ENCODE measurements at places on chromosomes 3 and 15.

DNA sequence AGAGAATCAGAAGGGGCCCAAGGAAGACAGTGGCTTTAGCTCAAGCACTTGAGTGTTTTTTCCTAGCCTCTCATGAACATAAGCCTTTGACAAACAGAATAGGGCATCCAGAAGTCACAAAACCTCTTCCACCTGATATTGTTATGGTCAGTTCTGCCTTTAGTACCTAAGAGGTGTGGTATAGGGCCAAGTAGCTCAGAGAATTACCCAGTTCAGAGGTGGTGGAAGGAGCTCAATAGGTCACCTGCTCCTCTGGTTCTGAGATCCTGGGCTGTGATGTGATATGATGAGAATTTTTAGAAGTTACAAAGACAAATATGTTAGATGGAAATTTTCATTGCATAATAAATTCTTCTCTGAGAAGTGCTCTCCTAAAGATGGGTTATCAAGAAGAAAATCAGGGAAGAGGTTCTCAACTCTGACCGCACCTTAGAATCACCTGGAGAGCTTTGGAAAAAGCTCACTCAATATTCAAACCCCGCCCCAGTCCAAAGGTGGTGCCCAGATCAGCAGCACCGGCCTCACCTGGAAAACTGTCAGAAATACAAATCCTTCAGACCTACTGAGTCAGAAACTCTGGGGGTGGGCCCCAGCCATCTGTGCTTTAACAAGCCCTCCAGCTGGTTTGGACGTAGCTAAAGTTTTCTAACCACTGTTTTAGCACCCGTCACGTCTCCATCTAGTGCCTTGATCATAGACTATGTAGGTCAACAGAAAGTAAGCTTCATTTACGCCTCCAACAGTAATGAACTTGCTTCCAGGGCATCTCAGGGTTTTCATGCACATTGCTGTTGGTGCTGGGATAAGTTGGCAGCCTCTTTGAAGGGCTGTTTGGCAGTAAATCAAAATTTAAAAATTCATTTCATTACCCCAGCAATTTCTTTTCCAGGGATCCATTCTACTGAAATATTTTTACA is 101.3 kb downstream of the MYH15 start:
- no peak for DNase-seq

DNA sequence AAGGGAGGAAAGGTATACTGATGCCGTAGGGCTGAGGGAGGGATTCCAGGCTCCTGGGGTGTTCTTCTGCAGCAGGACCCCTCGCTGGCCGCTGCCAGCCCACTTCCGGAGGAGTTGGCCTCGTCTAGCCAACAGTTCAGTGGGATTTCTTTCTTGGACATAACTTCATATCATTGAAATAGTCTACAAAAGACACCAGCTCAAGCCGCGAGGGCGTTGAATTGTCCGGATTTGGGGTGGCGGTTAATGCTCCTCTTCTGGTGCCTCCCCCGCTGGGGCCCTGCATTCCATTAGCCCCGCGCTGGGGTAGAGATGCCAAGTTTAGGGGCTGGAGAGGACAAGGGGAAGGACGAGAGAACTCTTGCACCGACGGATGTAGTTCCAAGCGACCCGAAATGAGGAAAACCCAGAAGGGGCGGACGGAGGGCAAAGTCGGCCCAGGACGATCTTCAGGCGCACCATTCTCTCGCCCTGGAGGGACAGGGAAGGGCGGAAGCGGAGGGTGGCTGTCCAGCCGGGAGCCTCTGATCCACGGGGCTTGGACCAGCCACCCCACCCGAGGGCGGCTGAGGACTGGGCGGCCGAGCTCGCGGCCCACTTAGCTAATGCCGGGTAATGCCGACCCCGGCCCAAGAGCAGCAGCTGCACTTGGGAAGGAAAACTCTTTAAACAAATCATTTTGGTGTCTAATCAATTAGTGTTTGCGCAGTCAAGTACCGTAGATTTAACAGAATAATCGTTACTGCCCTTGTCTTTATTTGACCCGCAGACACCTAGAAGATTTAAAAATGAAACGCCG is 4.7 kb upstream of the ONECUT1 start:
- no peak for DNase-seq

GRCh38 chr3:72633534-72633933 is 214.7 kb downstream of the SHQ1 start:
- DNase-seq = no peak

- DNase-seq = no peak
Observed at GRCh38 chr15:48325400-48325799, 5.8 kb upstream of the DUT start.

- no peak for DNase-seq
Observed at GRCh38 chr3:30607032-30607833, 832 bp downstream of the TGFBR2 start.

DNA sequence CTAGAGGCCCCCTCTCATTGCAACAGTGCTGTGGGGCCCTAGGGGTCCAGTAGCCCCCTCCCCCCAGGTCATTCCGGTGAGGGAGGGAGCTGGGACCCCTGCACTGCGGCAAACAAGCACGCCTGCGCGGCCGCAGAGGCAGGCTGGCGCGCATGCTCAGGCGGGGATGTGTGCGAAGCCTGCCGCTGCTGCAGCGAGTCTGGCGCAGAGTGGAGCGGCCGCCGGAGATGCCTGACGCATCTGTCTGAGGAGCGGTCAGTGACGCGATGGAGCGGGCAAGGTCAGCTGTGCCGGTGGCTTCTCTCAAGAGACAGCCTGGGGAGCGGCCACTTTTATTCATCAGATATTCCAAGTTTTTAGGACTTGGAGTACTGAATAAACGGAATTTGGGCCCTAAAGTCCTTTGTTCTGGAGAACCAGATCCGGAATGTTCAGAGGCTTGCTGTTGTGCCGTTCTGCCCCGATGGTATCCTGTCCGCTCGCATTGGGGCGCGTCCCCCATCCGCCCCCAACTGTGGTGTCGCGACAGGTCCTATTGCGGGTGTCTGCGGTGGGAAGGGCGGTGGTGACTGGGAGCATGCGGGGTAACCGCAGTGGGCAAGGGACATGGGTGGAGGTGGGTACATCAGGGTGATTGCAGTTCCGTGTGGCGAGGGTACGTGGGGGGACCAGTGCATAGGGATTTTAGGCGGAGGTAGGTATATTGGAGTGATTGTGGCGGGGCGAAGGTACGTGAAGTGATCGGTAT is at the start of the genes SNRPN and SNURF:
TSS of gene SNRPN (plus strand) at position 205 of the 748 bp plus-strand sequence. CDS start 19,467 bp downstream, outside the sequence.
TSS of gene SNURF (plus strand) at position 205 of the 748 bp plus-strand sequence. CDS start at position 267, 62 bp downstream.
- DNase-seq = peak; percentile 38
